ENCODE measurements at places on chromosomes 16 and 17. TPM values are rescaled to one million over a fixed set of nuclear protein-coding genes. Genes with fewer than 3 reads are reported as not detected.

The KLHL10 gene
- not detected for total RNA-seq

The PRR35 gene
- total RNA-seq: not detected

The C16orf92 gene
- total RNA-seq: not detected

The SLFN13 gene
- total RNA-seq: 27.3 TPM

The KRTAP2-3 gene
- not detected for total RNA-seq

The EPOP gene
- total RNA-seq: 0.09 TPM

The MBTD1 gene
- total RNA-seq: 29.3 TPM

The RASL10B gene
- total RNA-seq: 0.15 TPM

The MT1E gene
- total RNA-seq: not detected

DNA sequence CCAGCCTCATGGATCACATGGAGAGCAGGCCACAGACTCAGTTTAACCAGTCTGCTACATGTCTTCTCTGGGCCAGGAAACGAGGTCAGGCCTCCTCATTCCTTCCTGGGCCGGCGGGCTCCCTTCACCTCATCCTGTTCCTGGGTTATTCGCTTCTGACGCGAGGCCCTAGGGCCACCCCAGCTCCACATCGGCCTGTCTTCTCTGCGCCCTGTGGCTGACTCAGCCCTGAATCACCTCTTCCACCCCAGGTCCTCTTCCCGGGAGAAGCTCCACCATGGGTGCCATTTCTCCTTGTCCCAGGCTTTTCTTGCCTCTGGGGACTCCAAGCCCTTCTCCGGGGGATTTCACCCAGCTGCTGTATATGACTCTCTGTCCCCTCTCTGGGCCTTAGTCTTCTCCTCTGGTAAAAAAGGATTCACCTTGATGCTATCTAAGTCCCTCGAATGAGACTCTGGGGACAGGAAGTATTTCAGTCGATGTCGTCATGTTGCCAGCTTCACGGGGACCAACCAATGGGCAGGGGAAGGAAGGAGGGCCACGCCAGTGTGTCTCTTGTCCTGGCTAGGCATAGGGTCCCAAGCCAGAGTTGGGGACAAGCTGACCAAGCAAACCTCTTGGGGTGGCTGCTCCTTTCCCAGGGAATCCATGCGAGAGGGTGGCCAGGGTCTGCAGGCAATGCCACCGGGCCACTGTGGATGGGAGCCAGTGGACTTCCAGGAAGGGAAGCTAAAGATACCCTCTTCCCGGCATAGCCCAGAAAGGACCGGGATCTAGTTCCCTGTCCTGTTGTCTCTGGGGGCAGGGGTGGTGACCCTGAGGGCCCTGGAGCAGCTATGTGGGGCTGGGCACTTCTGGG lies 58.7 kb downstream of the SOCS3 start:
- H3K27ac ChIP-seq: no peak overlapping the region
- DNase-seq: no peak
- H3K36me3 ChIP-seq: no peaks in the 10 kb centered on the region

DNA sequence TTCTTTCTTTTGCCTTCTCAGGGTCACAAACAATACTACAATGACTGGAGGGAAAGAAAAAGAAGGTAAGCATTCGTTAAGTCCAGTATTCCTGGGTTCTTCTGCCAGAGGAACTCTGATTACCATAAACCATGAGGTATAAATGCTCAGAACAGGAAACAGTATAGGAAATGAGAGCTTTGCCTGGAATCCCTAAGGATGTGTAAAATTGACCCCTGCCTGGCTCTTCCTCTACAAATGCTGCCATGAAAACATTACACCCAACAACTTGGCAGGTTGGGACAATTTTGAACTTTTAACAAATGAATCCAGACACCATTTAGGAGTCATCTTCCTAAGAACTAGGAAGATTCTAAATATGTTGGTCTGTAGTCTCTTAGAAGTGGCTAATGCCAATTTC lies 173.8 kb downstream of the CDH11 start:
- H3K27ac ChIP-seq: no peak overlapping the region
- DNase-seq: no peak
- H3K27me3 ChIP-seq: no peaks in the 10 kb centered on the region

- no peaks in the 10 kb centered on the region for H3K4me1 ChIP-seq
- no peak overlapping the region for H3K4me3 ChIP-seq
- no peaks in the 10 kb centered on the region for H3K36me3 ChIP-seq
- H3K27ac ChIP-seq: no peak overlapping the region
Observed at GRCh38 chr17:13352747-13353415, 248.8 kb downstream of the HS3ST3A1 start.

GRCh38 chr17:9705745-9706144 lies 60.4 kb downstream of the USP43 start:
- DNase-seq: no peak
- no peaks in the 10 kb centered on the region for H3K36me3 ChIP-seq
- H3K4me1 ChIP-seq: no peaks in the 10 kb centered on the region
- no peaks in the 10 kb centered on the region for H3K27me3 ChIP-seq

DNA sequence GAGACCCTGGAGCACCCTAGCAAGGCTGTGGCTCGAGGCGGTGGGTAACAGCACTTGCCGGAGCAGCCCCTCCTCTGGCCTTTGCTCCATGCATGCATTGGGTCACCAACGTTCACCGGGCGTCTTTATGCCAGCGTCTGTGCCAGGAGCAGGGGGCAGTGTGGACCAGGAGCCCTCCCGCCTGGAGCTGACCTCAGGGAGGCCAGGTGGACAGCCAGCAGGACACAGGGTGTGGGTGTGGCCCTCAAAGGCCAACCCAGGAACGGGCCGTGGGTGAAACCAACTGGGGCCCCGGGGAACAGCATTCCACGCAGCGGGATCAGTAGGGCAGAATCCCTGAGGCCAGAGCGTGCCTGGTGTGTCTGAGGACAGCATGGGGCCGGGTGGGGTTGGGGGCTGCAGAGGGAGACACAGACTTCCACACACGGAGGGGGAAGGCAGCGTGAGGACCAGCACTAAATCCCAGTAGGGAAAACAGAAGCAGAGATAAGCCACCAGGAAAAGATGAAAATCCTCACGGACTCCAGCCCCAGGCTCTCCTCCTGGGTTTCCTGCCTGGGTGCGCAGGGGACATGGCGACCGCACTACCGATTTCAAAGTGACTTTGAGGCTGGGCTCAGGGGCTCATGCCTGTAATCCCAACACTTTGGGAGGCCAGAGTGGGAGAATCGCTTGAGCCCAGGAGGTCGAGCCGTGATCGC lies 2.9 kb upstream of the CD7 start:
- H3K27ac ChIP-seq: no peak overlapping the region
- H3K4me1 ChIP-seq: peaks cover 48% of the 10 kb centered on the region
- H3K4me3 ChIP-seq: no peak overlapping the region
- DNase-seq: no peak
- no peaks in the 10 kb centered on the region for H3K27me3 ChIP-seq

DNA sequence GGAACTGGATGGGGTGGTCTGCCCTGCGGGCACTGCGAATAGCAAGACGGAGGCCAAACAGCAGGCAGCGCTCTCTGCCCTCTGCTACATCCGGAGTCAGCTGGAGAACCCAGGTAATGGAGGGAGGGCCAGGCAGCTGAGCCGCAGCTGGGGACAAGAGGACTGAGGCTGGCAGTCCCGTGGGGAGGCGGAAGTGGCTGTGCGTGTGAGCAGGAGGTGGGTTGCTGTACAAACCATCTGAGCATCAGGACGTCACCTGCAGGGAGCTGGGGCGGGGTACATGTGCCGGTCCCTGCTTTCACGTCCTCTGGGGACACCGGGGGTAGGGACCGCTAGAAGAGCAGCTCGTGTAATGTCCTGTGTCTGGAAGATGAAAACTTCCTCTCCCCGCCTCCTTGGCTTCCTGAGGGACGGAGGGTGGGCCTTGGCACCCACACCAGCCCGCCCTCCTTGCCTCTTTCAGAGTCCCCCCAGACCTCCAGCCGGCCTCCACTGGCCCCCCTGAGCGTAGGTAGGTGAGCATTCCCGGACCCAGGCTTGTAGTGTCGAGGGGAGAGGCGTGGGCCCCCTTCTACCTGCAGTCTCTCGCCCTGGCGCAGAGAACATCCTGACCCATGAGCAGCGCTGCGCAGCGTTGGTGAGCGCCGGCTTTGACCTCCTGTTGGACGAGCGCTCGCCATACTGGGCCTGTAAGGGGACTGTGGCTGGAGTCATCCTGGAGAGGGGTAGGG lies 3.7 kb downstream of the ADAD2 start:
- H3K4me1 ChIP-seq: peaks cover 10% of the 10 kb centered on the region
- no peaks in the 10 kb centered on the region for H3K27me3 ChIP-seq
- DNase-seq: peak; percentile 53

DNA sequence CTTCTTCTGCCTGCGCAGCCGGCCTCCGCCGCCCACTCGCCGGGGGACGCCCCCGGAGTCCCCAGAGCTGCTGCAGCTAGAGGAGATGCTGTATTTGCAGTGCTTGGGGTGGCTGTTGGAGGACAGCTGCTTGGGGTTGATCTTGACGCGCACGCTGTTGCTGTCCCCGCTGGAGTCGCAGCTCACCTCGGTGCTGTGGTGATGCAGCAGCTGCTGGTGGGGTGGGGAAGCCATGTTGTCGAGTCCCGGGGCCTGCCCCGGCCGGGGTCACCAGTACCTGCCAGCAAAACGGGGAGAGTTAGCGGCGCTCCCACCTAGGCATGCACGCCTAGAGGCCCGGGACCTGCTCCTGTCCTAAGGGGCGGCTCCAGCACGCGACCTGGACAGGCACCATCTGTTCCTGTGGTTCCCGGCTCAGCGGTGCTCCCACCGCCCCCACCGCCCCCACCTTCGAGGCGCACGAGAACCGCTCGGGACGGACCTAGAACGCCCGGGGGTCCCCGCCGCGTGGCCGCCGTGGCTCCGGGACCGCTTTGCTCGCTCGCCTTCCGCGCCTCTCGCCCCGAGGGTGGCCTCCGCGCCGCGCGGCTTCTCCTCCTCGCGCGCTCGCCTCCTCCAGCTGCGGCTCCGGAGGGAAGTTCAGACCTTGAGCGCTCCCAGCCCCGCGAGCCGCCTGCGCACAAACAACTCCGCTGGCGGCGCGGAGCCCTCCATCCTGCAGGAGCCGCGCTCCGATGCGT lies 863 bp downstream of the ADCY9 start:
- peaks cover 55% of the 10 kb centered on the region for H3K4me1 ChIP-seq
- DNase-seq: peak; percentile 43
- H3K4me3 ChIP-seq: no peak overlapping the region
- H3K36me3 ChIP-seq: no peaks in the 10 kb centered on the region
- no peaks in the 10 kb centered on the region for H3K27me3 ChIP-seq
- H3K27ac ChIP-seq: no peak overlapping the region

DNA sequence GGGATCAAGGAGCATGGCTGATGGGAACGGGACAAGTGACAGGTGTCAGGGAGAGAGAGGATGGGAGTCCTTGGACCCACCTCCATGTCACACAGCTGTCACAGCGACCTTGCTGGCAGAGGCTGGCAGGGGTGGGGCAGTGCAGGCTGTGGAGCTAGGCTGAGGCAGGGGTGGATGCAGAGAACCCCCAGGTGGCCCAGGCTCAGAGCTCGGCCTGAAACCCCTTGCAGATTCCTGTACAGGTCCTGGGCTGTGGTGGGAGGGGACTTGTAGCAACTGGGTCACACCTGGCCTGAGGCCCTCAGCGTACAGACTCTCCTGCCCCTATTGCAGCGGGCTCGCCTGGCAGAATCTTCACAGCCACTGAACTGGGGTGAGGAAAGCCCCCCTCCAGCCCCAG lies 174.1 kb downstream of the NTN1 start:
- no peak for DNase-seq
- no peaks in the 10 kb centered on the region for H3K27me3 ChIP-seq
- H3K27ac ChIP-seq: no peak overlapping the region

DNA sequence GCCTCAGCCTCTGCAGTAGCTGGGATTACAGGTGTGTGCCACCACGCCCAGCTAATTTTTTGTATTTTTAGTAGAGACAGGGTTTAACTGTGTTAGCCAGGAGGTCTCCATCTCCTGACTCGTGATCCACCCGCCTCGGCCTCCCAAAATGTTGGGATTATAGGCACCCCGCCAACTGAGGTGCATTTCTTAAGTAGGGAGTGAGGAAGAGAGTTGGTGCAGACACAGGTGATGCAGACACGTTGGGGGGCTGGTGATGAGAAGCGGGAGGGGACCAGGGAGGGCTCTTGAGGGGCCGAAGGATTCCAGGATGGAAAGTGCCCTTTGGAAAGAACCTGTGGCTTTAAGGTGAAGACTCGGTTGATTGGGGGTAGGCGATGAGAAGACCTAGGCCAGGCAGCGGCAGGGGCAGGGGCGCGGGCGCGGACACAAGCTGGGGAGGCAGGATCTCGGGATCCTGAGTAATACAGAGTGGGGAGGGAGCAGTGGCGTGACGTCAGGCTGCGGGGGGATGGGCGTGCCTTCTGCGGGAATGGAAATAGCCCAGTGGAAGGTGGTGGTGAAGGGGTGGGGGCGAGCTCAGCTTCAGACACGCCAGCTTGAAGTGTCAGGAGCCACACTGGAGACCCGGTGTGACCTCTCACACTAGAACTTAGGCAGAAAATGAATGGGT lies 2.5 kb upstream of the ATP6V0C start:
- H3K27ac ChIP-seq: no peak overlapping the region
- H3K4me1 ChIP-seq: peaks cover 24% of the 10 kb centered on the region
- no peaks in the 10 kb centered on the region for H3K36me3 ChIP-seq

GRCh38 chr16:11742093-11742535 lies 543 bp downstream of the TXNDC11 start:
- peak overlapping the region; percentile 88 for H3K27ac ChIP-seq
- H3K36me3 ChIP-seq: peaks cover 6% of the 10 kb centered on the region
- no peak for DNase-seq

- H3K4me1 ChIP-seq: no peaks in the 10 kb centered on the region
- no peaks in the 10 kb centered on the region for H3K36me3 ChIP-seq
- H3K27me3 ChIP-seq: no peaks in the 10 kb centered on the region
- no peak overlapping the region for H3K27ac ChIP-seq
Observed at GRCh38 chr17:47413872-47414271, 90.1 kb downstream of the EFCAB13 start.

DNA sequence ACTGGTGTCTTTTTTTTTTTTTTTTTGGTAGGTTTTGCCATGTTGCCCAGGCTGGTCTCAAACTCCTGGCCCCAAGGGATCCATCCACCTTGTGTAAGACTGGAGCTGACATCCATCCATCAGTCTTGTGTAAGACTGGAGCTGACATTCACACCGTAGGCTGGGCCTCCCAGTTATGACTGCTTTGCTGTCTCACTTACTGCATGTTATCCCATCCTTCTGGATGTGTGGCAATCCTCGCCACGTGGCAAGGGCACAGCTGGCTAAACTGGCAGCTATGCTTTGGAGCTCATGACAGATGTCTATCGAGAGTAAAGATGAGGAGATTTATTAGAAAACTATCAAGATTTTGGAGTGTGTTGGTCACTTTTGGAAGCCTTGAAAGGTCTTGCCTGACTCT lies 115.1 kb downstream of the ABCA8 start:
- no peak overlapping the region for H3K4me3 ChIP-seq
- H3K4me1 ChIP-seq: no peaks in the 10 kb centered on the region
- no peak for DNase-seq

GRCh38 chr16:82092711-82093110 lies 57.7 kb downstream of the HSD17B2 start:
- H3K27me3 ChIP-seq: no peaks in the 10 kb centered on the region
- DNase-seq: no peak
- H3K4me3 ChIP-seq: no peak overlapping the region
- no peak overlapping the region for H3K27ac ChIP-seq

Measured in CD4-positive, alpha-beta memory T cell (primary cell).